Hepatic stellate cell (primary cell): ENCODE measurements at places on chromosomes 11 and 22.

- DNase-seq: no peak
Measured at GRCh38 chr22:38016182-38017151, 32.1 kb upstream of the SOX10 start.

DNA sequence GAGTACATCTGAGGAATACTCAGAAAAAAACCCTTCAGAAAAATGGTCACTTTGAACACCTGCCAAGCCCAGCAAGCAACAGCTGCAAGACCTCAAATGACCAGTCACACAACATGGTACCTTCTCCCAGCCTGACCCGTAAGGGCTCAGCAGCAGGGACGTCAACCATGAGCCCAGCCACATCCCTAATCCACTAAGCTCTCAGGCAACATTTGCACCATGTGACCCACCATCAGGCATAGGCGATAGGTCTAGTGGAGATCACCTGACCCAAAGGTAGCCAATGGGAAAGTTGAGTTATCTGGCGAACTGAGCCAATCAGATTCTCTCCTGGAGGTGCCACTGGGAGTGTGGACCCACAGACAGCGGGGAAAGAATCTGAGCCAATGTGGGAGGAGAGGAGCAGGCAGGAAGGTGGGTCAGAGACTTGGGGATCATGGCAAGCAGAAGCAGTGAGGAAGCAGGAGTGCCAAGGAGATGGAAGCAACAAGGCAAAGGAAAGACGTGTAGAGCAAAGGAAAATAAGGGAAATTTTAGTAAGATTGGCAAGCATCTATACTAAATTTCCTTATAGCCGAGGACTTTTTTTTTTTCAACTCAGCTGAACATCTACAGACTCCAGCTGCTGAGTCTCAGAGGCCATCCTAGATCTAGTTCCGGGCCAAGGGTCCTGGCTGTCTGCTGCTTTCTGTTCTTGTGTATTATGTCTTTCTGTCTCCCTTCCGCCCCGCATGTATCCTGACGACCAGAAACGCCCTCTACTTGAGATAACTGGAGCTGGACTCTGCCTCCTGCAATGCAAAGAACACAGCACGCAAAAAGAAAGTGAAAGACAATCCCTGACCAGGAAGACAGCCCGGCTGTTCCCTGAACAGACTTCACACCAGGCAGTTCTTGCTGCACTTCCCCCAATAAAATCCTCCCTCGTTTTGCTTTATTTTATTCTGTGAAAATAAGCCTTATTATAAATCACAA is 11.0 kb upstream of the PLAAT2 start:
- peak; percentile 60 for DNase-seq

DNA sequence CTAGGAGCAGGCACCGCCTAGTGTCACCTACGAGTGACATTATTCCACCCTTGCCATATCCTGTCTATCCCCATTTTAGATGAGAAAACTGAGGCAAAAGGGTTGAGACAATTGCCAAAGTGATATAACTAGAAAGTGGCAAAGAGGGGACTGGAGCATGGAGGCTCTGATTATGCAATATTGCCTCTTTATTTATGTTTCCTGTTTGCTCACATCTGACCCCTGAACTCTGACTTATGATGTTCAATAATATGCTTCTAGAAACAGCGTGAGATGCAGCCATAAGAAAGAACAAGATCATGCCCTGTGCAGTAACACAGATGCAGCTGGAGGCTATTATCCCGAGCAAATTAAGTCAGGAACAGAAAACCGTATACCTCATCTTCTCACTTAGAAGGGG is 7.7 kb downstream of the ELF5 start:
- no peak for DNase-seq

DNA sequence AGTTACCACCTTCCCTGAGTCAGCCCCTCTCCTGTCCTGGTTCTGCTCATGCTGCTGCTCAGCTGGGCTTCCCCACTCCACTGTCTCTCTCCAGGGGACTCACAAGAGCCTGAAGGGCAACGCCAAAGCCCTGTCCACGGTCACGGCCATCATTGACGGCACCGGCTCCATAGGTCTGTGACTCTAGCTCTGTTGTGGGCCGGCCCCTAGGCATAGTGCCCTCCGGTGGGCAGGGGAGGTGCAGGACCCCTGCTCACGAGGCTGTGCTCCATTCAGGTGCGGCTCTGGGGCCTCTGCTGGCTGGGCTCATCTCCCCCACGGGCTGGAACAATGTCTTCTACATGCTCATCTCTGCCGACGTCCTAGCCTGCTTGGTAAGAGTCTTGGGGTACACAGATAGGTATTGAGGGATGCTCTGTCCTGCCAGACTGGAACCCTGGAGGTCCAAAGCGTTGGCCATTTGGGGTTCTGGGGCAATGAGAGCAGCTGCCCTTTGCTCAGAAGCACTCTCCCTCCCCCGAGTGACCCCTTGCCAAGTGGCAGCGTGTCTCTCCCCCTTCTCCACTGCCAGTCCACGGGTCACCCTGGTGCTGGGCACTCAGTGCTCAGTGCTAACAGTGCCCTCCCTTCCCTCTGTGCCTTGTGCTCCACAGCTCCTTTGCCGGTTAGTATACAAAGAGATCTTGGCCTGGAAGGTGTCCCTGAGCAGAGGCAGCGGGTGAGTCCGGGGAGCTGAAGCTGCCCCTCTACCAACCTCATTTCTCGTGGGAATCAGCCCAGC is 22.4 kb downstream of the SLC37A2 start:
- no peak for DNase-seq

DNA sequence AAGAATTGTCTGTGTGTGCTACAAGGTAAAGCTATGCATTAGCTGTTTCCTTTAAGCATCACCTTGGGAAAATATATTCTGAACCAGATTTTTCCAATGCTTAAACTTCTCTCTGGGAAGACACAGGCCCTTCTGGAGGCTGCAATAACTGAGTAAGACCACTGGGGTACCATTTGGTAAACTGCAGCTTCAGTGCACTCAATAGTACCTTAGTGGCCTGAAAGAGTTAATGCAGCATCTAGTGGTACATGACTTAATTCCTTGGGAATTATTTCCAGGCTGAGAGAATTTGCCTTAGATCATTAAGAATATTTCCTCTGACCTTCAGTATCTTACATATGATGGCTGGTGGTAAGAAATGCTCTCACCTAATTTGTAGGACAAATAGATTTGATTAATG is 727.4 kb downstream of the DLG2 start:
- no peak for DNase-seq

GRCh38 chr11:27004103-27004502 is 10.2 kb downstream of the FIBIN start:
- no peak for DNase-seq

DNA sequence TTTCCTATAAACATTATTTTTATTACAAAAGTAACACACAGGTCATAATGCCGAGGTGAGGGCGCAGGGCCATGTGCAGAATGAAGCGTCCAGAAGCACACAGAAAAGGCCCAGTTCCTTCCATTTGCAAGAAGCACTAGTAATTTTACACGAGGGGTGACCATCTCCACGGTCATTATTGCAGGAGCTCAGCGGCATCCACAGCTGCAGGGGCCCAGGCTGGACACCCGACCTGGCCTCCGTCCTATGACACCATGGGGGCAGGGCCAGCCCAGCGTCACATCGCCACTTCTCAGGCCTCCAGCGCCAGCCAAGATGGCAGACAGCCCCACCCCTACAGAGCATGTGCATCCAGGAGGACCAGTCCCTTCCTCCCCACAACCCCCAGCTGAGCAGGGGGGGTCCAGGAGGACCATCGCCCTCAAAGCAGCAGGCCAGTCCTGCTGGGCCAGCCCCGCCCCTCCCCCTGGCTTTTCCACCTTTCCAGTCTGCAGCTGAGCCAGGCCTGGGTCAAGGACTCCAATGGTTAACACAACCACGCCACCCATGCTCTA is 3.5 kb downstream of the IGF2 start:
- DNase-seq: no peak

- no peak for DNase-seq
Measured at GRCh38 chr11:130435671-130436070, 7.3 kb upstream of the ADAMTS8 start.

DNA sequence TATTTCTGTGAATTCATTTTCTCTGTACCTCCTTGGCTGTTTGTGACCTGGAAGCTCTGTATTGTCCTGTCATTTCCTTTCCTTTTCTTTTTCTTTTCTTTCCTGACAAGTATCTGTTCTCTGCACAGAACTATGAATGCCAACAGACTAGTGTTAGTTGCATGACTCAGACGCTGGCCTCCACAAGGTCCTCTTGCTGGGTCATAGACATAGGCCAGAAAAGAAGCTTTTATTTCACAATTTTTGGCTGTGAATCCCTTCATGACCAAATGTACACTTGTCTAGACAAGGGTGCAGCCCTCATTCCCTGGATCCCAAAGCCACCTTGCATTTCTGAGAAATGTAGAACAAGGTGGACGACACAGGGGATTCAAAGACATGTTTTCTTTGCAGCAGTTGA is 104.1 kb upstream of the MTNR1B start:
- peak; percentile 35 for DNase-seq

GRCh38 chr11:90135016-90135415 is 553 bp downstream of the NAALAD2 start:
- DNase-seq: no peak

DNA sequence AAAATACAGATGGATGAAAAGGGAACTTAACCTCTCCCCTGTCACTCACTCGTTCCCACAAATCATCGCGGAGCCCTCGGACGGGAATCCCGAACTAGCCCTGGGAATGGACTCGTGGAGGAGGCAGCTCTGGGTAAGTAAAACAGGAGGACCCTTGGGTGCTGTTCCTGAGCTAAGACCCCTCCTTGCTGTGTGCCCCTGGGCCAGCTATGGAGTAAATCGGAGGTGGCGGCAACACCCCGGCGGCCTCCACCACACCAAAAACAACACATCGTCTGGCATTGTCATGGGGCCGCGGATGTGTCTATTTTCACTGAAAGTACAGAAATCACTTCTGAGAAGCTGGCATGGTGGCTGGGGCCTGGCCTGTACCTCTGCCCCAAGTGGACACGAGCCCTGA is 12.1 kb downstream of the CPT1A start:
- no peak for DNase-seq

- DNase-seq: peak; percentile 57
Measured at GRCh38 chr11:73760135-73760678, 667 bp downstream of the RAB6A start.

DNA sequence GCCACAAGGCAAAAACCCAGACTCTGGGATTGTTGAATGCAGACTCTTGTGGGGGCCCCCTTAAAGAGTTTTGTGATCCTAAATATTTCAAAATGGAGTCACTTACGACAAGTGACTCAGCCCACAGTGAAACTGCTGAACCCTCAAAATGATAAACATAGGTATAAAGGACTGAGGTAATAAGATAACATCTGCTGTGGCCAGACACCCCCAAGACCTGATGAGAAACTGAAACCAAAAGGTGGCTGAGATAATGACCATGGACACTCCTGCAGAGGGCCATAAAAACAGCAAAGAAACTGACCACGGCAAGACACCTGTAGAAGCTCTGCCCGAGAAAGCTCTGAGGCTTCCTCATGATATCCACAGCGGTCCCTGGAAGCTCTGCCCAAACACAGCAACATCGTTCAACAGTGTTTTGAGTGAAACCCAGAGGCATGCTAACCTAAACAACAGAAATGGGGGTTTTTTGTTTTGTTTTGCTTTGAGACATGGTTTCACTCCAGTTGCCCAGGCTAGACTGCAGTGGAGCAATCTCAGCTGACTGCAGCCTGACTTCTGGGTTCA is 1.6 kb upstream of the PLAAT4 start:
- no peak for DNase-seq
